ENCODE measurements at places on chromosomes 7 and 10.

GRCh38 chr10:712089-712488 is 22.6 kb upstream of the DIP2C start:
- no peak for DNase-seq

GRCh38 chr7:30562498-30562897 is 32.2 kb upstream of the GARS1 start:
- no peak for DNase-seq

DNA sequence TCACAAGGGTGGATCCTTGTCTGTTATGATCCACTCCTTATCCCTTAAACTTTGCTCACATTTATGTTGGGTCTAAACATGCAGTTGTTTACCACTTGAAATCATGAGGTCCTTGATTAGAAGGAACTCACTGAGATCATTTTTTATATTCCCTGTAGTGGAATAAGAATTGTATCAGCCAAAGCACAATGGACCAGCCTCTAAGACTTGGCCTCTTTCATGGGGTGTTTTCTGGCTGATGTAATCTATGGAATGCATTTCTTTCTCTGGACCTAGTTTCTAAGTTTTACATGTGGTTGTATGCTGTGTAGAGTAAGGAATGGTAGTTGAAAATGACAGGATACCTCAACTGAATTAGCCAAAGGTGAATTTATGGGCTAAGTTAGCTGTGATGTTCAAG is 376.6 kb downstream of the SORCS3 start:
- no peak for DNase-seq

DNA sequence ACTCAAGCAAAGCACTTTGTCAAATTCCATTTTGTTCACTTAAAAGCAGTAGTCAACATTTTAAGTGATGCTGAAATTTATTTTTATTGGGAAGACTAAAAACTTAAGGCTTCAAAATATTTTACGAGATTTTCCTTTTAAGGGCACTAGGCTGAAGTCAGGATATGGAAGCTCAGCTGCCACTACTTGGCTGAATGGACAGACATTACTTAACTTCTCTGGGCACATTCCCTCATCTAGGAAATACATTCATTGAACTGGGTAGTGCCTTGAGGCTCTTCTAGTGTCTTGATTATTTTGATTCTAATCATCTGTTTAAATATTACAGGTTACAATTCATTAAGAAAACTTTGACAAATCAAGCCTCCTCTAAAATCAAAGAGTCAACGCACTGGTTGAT is 11.1 kb downstream of the MEOX2 start:
- no peak for DNase-seq

- no peak for DNase-seq
Observed at GRCh38 chr7:97819161-97819560, 53.0 kb downstream of the ASNS start.

GRCh38 chr7:108660465-108660864 is 90.8 kb downstream of the DNAJB9 start:
- DNase-seq: no peak

DNA sequence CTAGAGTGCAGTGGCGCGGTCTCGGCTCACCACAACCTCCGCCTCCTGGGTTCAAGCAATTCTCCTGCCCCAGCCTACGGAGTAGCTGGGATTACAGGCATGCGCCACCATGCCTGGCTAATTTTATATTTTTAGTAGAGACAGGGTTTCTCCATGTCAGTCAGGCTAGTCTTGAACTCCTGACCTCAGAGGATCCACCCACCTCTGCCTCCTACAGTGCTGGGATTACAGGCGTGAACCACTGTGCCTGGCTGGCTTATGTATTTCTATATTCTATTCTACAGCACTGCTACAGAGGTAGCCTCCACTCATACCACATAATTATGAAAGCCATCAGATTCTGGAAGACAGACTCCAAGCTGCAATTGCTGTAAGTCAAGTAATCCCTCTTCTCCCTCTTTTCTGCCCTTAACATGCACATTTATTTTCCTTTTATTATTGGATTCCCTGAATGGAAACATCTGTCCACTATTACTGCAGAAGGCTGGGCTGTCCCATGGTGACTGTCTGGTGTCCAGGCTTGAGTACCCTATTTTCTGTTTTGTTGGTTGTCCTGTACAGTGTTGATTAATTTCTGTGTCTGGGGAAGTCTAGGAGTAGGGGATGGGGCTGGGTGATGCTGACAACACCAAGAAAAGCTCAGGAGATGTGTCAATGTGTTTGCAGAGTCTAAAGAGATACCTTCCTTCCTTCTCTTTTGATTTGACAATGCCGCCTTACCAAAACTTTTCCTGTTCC is 5.8 kb upstream of the ZNF487 start:
- no peak for DNase-seq

DNA sequence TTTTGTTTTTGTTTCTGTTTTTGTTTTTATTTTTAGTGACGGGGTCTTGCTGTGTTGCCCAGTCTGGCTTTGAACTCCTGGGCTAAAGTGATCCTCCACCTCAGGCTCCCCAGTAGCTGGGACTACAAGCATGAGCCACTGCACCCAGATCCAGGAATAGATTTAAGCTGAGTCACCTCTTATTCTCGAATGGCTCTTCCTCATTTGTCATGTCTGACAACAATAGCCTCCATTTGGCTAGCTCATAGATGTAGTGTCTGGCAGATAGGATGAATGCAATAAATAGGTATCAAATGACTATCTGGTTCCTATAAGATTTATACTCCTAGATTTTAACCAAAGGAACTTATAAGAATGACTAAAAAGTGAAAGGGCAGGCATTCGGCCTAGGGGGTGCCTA is 172.9 kb downstream of the TMEM26 start:
- no peak for DNase-seq

GRCh38 chr7:30251708-30252329 is 32.6 kb upstream of the ZNRF2 start:
- DNase-seq: no peak

DNA sequence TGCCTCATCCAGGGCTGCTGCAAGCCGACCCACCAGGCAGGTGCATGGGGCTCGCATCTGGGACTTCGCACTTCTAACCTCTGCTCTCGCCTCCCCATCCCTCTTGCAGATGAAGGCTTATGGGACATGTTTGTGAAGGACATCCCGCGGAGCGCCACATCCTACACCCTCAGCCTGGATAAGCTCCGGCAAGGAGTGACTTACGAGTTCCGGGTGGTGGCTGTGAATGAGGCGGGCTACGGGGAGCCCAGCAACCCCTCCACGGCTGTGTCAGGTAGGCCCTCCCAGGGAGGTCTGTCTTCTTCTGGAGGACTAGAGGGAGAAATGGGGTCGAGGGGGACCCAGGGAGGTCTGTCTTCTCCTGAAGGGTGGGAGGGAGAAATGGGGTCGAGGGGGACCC is 448.9 kb upstream of the FOXK1 start:
- no peak for DNase-seq

- no peak for DNase-seq
Observed at GRCh38 chr10:16828701-16829175, 11.5 kb upstream of the RSU1 start.

DNA sequence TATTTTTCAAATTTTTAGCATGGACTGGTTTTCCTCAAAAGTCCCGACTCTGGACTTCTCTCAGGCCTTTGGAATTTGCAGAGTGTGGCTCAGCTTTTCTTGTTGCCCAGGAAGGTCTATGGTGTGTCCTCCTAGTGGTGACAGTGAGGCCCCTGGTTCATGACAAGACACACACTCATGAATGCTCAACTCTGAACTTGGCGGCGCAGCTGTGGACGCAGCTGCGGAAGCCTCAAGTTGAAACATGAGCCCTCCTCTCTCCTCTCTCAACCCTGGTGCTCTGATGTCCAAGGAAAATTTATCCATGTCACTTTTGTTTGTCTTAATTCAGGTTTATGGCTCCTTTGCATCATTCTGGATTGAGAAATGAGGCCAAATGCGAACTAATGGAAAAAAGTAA is 183.9 kb downstream of the HECW1 start:
- DNase-seq: no peak

- DNase-seq: no peak
Observed at GRCh38 chr10:116281775-116282174, 8.8 kb upstream of the GFRA1 start.

GRCh38 chr10:2111965-2112364 is 374.6 kb upstream of the ADARB2 start:
- no peak for DNase-seq

DNA sequence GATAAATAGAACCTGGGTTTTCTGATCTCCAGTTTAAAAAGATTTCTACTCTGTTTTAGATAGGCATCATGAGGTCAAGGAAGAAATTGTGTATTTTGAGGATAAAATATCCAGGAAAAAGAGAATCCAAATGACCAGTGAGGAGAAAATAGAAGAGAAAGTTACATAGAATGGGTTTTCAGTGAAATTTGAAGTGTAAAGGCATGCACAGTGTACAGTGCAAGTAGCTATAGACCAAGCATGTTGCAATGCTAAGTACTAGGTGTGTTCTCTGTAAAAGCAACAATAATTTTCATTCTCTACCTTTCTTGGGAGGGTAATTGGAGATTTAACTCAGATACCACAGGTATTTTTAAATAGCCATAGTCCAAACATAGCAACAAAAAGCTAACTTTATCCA is 22.6 kb downstream of the CDK1 start:
- DNase-seq: no peak

GRCh38 chr10:89295597-89295996 is 6.2 kb upstream of the IFIT2 start:
- no peak for DNase-seq

GRCh38 chr10:104938031-104938430 is 296.9 kb downstream of the SORCS3 start:
- DNase-seq: no peak

DNA sequence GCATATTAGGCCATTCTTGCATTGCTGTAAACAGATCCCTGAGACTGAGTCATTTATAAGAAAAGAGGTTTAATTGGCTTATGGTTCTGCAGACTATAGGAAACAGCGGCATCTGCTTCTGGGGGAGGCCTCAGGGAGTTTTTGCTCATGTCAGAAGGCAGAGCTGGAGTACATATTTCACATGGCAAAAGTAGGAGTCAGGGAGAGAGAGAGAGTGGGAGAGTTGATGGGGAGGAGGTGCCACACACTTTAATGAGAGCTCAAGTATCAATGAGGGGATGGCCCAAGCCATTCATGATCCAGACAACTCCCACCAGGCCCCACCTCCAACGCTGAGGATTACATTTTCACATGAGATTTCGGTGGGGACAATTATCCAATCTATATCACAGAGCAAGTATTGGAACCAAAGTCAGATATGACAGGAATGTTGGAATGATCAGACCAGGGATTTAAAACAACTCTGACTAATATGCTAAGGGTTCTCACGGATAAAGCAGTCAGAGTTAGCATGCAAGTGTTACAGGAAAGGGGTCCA is 795.3 kb upstream of the CELF2 start:
- DNase-seq: no peak

Measured in colonic mucosa (tissue), 4 donors.